ENCODE measurements at places on chromosomes 2 and 18.

DNA sequence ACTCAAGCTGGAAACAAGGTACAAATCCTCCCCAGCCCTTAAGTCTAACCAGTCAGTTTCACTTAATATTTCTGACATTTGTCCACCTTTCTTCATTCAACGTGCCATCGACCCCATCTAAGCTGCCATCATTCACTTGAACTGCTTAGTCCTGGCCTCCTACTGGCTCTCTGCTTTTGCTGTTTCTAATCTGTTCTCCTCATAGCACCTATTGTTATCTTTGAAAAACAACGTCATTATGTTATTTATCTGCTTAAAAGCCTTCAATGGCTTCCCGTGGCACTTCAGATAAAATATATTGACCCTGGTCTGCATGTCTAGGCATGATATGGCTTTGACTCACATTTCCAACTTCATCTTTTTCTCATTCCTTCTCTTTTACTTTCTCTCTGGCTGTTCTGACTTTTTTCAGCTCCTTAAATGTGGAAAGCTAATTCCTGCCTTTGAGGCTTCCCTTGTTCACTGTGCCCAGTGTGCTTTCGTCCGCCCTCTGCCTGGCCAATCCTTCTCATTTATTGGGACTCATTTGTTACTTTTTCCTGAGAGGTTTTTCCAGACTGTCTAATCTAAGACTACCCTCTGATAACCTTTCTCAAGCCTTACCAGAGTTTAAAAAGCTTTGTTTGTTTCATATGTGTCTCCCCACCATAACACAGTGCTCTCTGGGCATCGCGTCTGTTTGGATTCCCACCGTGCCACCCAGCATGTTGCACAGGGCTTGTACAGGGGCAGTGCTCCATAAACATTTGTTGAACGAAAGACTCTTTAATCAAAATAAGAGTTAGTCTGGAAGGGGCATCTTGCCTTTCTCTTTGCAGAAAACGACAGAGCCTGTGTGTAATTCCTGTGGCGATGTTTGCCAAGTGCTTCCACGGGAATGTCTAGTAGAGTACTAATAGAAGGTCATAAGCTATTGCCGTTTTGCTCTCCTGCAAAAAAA, 183.9 kb downstream of the FMNL2 start:
- ATAC-seq: no peak

GRCh38 chr2:56287508-56287907, 103.7 kb downstream of the CCDC85A start:
- no peak for ATAC-seq

DNA sequence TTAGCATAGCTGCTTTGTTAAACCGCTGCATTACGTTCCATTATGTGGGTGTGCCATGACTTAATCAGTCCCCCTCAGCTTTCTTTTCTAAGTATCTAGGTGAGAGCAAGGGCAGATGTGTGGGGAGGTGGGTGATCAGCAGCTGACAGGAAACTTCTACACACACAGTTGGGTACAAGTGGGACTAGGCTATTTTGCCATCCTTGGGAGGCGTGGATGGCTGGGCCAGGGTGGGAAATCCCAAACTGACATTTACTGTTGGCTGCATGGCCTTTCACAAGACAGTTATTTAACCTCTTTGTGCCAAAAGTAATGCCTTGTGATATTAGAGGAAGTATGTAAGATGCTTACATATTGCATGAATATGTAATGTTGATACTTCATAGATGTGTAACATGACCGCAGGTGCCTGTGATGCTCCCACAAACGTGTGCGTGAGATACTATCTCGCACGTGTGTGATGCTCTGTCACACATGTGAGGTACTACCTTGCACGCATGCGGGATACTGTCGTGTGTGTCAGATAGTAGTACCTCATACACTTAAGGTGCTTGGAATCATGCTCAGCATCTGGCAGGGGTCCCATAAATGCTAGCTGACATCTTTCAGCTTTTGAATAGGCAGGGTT, 314.5 kb downstream of the PRKCE start:
- no peak for ATAC-seq

GRCh38 chr2:28193630-28194403, 198.8 kb upstream of the FOSL2 start:
- no peak for ATAC-seq

GRCh38 chr2:120609826-120610395, 125.8 kb upstream of the GLI2 start:
- ATAC-seq: no peak

- no peak for ATAC-seq
Observed at GRCh38 chr2:10787176-10787968, 25.2 kb downstream of the PDIA6 start.

- ATAC-seq: peak; percentile 37
Observed at GRCh38 chr2:230226051-230226551, 565 bp downstream of the SP140 start.
